Forelimb muscle (tissue), 1 donor: ENCODE measurements at places on chromosomes 12 and 14.

- DNase-seq = no peak
Measured at GRCh38 chr14:35296545-35296944, 4.4 kb downstream of the PSMA6 start.

GRCh38 chr14:89957791-89958190, 2.1 kb downstream of the TDP1 start:
- DNase-seq = no peak

DNA sequence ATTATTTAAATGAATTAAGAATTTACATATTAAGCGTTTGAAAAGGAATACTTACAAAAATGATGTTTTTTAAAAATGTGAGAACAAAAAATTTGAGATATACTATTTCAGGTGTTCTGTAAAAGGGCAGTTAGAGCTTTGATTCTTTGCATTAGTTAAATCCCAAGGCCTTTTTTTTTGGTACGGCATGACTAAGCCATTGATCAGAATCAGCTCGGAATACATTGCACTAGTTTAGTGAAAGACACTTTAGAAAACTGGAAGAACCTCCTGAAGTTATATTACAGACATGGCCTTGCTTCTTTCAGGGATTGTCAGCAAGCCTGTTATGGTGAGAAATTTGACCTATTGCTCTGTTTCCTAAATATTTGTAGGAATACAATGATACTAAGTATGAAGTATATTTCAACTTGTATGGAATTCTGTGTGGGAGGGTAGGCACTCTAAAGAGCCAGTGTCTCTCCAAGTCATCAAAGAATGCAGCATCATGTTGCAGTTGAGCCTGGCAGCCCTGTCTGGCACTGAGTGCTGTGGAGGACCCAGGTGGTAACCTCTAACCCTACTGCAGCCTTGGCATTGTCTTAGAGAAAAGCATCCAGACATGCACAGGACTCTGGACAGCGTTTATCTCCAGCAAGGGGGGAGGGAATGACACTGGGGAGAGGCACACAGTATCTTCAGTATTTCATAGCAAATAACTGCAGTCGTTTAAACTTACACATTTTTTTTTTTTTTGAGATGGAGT, 1.5 kb downstream of the KLC1 start:
- DNase-seq = no peak

- no peak for DNase-seq
Measured at GRCh38 chr14:92385561-92385960, 62.6 kb downstream of the SLC24A4 start.

- no peak for DNase-seq
Measured at GRCh38 chr12:25677232-25677937, 124.3 kb upstream of the LMNTD1 start.

- DNase-seq = peak; percentile 47
Measured at GRCh38 chr12:15584366-15585041, 204.7 kb downstream of the EPS8 start.

DNA sequence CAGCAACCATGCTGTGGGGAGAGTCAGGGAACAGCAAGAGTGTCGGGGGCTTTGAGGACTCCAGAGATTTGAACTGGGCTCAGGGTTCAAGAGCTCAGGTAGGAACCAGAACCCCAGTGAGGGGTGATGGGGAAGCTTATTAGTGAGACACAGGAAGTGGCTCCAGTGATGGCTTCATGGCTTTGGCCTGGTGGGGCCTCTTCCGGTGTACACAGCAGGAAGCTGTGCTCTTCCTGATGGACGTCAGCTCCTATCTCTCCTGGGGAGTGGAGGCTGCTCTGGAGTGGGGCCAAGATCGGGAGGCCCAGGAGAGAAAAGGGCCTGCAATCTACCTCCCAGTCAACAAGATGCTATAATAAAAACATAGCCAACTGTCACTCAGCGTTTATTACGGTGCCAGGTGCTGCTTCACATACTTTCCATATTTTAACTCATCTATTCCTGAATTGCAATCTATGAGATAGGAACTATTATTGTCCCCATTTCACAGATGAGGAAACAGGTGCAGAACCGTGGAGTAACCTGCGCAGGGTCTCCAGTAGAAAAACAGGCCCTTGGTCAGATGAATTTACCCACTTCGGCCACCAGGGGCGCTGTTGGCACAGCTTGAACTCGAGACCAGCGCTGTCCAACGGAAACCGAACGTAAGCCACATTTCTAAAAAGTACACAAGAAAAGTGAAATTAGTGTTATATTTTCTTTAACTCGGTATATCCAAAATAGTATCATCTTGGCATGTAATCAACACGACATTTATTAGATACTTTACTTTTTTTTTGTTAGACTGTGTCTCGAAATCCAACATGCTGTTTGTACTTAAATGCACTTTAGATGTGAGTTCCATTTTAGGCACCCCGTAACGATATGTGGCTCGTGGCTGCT, 63.6 kb upstream of the DLK1 start:
- DNase-seq = no peak

DNA sequence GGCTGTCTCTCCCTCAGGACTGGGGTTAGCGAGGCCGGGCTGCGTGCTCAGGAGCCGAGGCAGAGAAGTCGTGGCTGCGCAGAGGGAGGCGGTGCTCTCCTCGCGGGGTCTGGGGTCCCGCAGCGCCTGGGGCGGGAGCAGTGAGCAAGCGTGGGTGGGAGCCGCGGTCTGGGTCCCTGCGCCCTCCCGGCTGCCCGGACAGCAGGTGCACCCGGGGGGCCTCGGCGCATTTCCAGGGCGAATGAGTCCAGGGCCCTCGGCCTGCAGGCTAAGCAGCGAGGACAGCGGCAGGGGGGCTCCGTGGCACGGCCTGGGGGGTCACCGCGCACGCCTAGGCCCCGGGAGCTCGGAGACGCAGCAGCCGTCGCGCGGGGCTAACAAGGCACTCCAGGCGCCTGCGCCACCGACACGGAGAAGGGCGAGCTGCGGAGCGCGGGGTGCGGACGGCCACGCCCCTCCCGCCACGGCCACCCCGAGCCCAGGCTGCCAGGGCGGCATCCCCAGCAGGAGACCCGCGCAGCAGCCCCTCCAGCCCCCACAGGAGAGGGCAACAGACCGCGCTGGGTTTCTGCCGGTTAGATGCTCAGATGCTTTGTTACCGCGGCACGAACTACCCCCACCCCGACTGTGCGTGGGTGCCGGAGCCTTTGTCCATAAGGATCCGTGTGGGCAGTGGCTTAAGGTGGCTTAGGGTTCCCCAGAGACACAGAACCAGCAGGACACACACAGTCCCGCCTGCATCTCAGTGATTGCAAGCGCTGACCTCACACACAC, 117.7 kb upstream of the C14orf180 start:
- DNase-seq = no peak

DNA sequence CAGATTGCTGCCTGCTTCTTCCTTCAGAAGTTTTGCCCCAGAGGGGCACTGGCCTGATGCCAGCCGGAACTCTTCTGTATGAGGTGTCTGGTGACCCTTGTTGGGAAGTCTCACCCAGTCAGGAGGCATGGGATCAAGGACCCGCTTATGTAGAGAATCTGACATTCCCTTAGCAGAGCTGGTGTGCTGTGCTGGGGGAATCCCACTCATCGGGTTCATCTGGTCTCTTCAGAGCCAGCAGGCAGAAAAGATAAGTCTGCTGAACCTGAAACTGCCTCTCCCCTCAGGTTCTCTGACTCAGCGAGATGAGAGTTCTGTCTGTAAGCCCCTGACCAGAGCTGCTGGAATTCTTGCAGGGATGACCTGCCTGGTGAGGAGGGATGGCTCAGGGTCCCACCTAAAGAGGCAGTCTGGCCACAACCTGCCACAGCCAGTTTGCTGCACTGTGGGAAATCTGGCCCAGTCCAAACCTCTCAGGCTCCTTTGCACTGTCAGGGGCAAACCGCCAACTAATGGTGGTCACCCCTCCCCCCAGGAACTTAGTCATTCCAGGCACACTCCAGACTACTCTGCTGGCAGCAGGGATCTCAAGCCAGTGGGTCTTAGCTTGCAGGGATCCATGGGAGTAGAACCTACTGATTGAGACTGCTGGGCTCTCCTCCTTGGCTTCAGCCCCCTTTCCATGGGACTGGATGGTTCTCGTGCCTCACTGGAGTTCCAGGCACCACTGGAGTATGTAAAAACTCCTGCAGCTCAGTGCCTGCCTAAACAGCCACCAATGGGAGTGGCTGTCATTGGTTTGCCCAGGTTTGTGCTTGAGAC, 4.1 kb downstream of the CLEC2D start:
- no peak for DNase-seq

DNA sequence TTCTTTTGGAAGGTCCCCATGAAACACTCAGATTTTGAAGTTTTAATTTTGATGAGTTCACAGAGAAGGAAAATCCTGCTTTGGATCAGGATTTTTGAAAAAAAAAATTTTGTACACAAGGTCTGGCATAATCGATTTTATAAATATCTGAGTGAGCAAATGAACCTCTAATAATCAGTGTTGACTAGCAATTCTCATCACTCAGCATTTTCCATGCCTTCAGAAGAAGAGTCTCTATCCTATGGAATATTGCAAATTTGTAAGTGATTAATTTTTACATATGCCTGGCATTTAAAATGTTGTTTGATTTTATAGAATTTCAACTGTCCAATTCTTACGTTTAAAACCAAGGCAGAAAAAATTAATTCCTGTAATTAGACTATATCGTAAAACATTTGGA, 30.5 kb upstream of the REP15 start:
- no peak for DNase-seq

DNA sequence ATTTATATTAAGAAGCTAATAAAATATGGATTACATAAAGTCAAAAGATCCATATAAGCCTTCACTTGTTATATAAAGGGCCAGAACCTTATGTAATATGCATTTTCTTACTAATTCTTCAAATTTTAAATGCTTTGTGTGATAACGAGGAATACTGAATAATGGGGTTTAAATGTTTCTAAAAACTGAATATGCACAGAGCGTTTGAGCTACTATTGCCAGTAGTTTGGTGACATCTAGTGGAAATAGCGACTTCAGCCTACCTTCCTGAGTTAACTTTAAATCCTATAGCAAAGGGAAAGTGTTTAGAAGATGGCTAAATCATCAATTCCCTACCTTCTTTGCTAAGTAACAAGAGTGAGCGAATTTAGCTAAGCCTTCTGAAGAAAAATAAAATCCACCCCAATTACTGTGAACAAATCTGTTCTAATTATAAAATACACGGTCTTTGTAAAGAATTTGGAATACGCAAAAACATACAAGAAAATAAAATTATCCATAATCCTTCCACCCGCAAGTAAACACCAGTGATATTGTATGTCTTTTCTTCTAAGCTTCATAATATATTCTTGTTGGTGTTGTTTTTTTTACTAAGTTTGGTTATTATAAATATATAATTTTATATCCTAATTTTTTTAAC, 115.5 kb upstream of the G2E3 start:
- peak; percentile 74 for DNase-seq

- no peak for DNase-seq
Measured at GRCh38 chr12:66674495-66675122, 4.3 kb downstream of the GRIP1 start.

GRCh38 chr12:118055144-118055557, 5.8 kb downstream of the WSB2 start:
- DNase-seq = no peak

DNA sequence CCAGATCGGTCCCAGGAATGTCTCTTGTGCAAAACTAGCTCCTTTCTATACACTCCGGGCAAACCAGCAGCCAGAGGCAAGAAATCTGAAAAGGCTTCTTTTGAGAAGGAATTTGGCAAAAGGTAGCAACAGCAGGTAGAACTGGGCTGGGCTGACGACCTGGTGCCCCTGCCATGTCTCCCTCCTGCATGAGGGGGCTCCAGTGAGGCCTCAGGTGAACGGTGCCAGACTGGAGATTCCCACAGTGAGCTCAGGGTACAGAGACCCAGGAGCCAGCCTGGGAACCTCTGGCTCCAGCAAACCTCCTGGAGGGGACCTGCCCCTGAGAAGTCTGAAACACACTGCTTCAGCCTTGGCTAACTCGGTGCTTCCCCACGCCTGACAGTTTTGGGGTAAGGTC, 10.8 kb downstream of the ITPK1 start:
- no peak for DNase-seq

- DNase-seq = no peak
Measured at GRCh38 chr12:1519642-1520041, 74.7 kb downstream of the FBXL14 start.

- no peak for DNase-seq
Measured at GRCh38 chr14:82009076-82009475, 475.4 kb upstream of the SEL1L start.

DNA sequence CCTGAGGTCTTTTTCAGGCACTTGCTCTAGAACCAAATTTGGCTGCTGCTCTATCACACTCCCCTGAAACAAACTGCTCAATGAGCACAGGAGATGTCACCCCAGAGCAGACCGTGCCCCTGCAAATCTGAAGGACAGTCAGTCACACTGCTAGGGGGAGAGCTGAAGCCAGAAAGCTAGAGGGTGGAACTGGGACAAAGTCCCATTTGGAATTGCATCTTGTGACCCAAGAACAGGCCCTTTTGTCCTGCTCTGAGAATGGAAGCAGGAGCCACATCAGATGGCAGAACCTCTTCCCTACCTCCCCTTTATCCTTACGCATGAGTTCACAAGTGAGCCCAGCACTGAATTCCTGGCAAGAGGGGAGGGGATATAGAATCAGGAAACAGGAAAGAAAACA, 64.7 kb downstream of the MAP3K9 start:
- DNase-seq = no peak

DNA sequence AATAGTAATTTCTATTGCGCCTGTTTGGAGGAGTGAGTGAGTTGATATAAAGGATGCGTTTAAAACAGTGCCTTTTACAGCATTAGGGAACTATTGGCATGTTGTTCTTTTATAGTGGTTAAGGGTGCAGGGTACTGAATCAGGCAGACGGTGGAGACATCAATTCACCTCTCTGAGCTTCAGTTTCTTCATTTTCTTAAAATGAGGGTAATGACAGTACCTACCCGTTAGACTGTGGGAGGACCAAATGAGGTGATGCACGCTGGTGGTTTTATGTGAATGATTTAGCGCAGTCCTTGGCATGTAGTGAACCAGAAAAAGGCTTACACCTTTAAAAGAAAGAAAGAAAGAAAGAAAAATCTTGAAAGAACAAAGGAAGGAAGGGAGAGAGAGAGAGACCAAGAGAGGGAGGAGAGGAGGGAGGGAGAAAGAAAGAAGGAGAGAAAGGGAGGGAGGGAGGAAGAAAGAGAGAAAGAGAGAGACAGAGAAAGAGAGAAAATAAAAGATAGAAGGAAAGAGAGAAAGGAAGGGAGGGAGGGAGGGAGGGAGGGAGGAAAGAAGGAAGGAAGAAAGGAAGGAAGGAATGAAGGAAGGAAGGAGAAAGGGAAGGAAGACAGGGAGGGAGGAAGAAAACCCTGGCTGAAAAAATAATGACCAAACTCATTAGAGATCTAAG, 22.2 kb upstream of the CCND2 start:
- no peak for DNase-seq

DNA sequence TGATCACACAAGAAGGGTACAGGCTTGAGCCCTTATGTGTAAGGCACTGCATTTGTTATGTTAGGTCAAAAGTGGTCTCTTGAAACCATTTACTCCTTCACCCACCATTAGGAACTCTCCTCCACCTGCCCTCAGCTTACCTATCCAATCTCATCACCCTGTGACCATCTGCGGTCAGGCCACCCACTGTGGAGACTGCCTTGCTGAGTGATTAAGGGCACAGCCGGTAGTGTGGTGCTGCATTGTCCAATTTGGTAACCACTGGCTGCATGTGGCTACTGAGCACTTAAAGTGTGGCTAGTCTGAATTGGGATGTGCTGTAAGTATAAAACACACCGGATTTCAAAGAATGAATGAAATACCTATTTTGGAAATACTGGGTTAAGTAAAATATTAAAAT, 177.1 kb upstream of the PARP11 start:
- DNase-seq = no peak

- DNase-seq = no peak
Measured at GRCh38 chr14:50524731-50525515, 7.4 kb downstream of the MAP4K5 start.
